ENCODE measurements at places on chromosomes 5 and 9.

GRCh38 chr5:122101636-122102285, 23.7 kb upstream of the LOX start:
- no peaks in the 10 kb centered on the region for H3K27me3 ChIP-seq
- H3K36me3 ChIP-seq, result no peaks in the 10 kb centered on the region
- H3K27ac ChIP-seq, result no peak overlapping the region
- no peaks in the 10 kb centered on the region for H3K4me1 ChIP-seq
- DNase-seq, result no peak

GRCh38 chr9:136343121-136343883, 16.0 kb downstream of the GPSM1 start:
- no peaks in the 10 kb centered on the region for H3K27me3 ChIP-seq
- no peak overlapping the region for H3K4me3 ChIP-seq
- no peak overlapping the region for H3K27ac ChIP-seq
- H3K36me3 ChIP-seq, result no peaks in the 10 kb centered on the region
- H3K4me1 ChIP-seq, result no peaks in the 10 kb centered on the region

DNA sequence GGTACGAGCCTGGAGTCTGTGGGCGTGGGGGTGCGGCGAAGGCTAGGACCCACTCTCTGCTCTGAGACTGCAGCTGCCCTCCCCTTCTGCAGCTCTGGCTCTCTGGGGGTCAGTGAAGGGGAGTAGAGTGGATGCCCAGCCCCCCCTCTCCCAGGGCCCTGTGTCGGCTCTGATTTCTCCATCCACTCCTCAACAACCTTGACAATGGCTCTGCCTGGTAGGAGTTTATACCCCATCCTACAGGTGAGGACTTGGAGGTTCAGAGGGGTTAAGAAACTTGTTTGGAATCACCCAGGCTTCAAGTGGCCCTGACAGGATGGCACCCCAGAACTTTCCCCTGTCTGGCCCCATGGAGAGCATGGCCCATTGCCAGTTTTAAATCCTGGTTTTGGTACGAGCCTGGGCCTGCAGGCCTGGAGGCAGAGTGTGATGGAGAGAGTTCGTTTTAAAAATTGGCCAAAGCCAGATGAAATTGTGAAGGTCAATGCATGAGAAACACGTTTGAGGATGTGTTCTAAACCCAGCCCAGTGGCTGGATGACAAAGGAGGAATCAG, 22.3 kb downstream of the NCS1 start:
- DNase-seq, result no peak
- no peaks in the 10 kb centered on the region for H3K4me1 ChIP-seq
- no peaks in the 10 kb centered on the region for H3K36me3 ChIP-seq

GRCh38 chr5:42454216-42454995, 31.2 kb downstream of the GHR start:
- H3K4me3 ChIP-seq, result no peak overlapping the region
- no peak for DNase-seq
- no peaks in the 10 kb centered on the region for H3K27me3 ChIP-seq
- H3K36me3 ChIP-seq, result no peaks in the 10 kb centered on the region
- H3K27ac ChIP-seq, result no peak overlapping the region
- H3K4me1 ChIP-seq, result no peaks in the 10 kb centered on the region

DNA sequence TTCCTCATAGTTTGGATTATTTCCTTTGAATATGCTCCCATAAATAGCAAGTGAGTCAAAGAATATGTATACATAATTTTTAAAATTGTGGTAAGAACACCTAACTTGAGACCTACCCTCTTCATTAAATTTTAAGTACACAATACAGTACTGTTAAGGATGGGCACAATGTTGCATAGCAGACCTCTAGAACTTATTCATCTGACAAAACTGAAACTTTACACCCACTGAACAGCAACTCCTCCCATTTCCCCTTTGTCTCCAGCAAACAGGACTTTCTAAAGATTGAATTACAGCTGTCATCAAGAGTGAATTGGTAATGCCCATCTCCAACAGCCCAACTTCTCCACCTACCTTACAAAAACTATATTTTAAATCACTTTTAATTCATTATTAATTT, 388.9 kb downstream of the HTR1A start:
- H3K27ac ChIP-seq, result no peak overlapping the region
- no peaks in the 10 kb centered on the region for H3K36me3 ChIP-seq
- no peaks in the 10 kb centered on the region for H3K4me1 ChIP-seq
- no peak overlapping the region for H3K4me3 ChIP-seq
- no peaks in the 10 kb centered on the region for H3K27me3 ChIP-seq
